Activated naive CD4-positive, alpha-beta T cell (primary cell): ENCODE measurements at places on chromosomes 16 and 17.

DNA sequence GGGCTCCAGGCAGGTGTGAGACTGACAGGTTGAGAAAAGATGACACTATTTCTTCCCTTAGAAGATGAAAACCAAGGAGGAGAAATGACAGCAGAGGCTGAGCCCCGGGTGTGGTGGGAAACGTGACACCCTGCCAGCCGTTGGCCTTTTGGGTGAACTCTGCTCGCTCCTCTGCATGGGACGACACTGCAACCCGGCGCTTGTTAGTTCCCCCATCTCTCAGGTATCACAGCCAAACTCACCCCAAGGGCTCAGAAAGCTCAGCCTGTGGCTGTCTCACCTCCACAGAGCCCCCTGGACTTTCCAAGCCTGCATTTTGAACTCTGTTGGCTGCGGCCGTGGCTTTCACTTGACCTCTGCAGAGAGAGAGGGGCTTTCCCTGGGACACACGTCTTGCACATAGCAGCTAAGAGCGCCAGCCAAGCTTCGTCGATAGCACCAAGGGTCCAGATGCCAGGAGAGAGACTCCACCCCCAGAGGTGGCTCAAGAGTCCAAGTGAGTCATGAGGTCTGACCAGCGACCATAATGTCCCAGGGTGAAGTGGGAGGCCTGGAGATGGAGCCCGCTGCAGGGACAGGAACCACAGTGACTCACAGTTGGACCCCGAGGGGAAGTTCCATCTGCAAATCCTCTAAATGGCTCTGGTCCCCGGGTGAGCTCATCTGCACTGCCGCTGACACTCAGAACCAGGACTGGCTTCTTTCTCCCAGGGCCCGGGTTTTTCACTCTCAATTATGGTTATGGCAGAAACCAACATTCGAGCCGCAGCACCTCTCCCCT is 301.9 kb downstream of the SOX9 start:
- no peak for DNase-seq

GRCh38 chr16:49997721-49998251 is 27.2 kb upstream of the CNEP1R1 start:
- DNase-seq: no peak

DNA sequence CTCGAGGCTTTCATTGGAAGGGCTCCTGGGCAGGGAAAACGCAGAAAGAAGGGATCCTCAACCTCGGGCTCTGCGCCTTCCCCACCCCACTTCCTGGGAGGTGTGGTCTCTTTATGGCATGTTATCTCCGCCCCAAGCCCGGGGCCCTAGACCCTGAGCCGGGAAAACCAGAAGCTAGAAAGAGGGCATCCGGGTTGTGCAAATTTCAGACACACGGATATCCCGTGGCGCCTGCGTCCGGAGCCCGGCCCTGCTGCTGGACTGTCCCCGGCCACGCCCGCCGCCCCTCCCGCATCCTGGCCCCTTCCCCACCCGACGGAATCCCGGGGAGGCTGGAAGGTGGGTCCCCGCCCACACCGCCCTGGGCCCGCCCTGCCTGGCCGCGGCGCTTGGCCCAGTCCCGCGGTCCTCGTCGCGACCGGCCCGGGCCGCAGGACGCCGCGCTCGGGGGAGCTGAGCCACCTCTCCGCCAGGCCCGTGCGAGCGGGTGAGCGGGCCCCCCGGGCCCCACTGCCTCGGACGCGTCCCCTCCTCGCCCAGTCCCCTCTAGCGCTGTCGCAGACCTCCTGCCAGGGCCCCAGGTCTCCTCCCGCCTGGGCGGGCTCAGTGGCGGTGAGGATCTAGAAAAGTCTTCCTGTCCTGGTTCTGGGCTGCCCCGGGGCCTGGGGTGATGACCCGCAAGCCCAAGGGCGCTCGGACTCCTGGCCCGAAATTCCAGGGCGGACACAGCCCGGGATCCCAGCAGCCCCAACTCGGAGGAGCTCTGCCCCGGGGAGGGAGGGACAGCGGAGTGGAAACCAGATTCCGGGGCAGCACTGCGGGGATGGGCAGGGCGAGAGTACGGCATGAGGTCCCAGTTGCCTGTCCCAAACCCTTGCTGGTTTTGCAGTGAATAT is at the start of gene SLC16A5:
Gene SLC16A5 (plus strand): TSS at position 397 of the 896 bp plus-strand sequence. CDS start 5,683 bp downstream, outside the sequence.
- DNase-seq: no peak

DNA sequence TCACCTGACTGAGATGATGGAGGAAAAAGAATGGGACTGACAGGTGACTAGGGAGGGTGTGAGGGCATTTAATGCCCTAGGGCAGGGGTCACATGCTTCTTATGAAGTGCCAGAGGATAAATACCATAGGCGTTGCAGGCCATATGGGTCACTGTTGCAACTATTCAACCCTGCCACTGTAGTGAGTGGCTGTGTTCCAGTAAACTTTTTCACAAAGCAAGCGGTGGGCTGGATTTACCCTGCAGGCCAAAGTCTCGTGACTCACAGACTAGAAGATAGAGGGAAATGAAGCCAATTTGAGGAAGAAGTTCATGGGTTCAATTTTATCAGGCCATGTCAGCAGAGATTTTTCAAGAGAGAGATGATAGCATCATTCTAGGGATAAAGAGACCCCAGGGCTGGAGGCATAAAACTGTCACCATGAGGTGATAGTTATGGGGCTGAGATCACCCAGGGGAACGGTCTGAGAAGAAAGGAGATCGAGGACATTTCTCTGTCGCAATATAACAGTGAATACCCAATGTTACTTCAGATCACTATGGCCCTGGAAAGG is 8.6 kb downstream of the ARHGAP17 start:
- no peak for DNase-seq

DNA sequence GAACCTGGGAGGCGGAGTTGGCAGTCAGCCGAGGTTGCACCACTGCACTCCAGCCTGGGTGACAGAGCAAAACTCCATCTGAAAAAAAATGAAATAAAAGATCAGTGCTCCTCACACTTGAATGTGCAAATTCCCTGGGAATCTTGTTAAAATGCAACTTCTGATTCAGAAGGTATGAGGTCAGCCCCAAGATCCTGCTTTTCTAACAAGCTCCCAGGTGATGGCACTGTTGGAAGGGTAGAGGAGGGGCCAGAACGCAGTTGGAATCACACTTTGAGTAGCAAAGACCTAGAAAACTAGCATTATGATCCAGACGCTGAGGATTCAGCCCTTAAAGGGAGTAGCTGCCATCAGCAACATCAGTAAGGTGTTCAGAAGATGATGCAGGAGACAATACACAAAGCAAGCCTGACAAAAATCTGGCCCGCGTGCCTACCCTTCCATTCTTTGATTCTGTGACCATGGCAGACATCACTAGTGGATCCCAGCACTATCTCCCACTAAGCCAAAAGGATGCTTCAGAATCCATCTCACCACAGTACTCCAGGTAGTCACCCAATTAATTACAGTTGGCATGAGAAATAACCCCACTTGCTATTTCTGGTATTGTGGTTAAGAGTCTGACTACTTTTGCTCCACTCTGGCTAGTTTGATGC is 33.1 kb upstream of the MEIOC start:
- DNase-seq: no peak

- no peak for DNase-seq
Observed at GRCh38 chr16:49811644-49812334, 44.1 kb downstream of the ZNF423 start.

DNA sequence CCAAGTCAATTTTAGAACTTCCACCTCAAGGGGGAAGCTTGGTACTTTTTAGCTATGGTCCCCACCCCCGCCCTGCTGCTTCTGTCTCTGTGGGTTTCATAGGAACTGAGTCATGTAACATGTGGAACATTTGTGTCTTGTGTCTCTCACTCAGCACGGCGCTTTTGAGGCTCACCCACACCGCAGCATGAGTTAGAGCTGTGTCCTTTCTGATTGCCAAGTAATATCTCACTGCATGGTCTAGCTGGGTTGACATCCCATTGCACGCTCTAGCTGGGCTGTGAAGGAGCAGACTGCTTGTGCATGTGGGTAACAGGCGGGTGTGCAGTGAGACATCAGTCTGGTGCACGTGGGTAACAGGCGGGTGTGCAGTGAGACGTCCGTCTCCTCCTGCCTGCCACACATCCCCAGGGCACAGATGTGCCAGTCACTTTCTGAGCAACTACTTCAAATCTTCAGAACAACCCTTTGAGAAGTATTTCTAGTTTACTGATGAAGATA is 26.4 kb upstream of the SLC7A5 start:
- peak; percentile 40 for DNase-seq

GRCh38 chr16:68416057-68417046 is 32.0 kb downstream of the SMPD3 start:
- DNase-seq: no peak

DNA sequence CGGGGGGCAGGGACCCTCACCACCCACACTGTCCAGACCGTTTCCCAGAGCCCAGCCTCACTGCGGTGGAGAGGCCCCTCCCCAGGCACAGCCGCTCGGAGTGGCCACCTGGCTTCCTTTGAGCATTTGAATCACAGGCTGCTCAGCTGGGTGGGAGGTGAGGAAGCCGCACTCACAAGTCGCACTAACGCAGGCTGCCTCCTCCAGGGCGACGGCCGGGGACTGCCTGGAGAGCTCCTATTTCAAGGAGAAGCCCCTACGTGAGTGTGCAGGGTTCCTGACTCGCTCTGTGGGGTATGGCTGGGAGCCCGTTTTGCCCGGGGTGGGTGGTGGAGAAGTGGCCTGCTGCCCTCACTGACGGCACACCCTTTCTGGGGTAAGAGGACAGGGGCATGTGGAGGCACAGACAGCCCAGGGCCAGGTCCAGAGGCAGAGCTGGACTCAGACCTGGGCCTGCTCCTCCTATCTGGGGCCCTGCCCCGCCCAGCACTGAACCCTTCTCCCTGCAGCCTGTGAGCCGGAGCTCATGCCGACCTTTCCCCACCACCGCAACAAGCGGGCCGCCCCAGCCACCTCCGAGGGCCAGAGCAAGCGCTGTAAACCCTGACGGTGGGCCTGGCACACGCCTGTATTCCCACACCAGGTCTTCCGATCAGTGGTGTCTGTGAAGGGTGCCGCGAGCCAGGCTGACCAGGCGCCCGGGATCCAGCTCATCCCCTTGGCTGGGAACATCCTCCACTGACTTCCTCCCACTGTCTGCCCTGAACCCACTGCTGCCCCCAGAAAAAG is 6.2 kb downstream of the SPATA2L start:
- DNase-seq: no peak

DNA sequence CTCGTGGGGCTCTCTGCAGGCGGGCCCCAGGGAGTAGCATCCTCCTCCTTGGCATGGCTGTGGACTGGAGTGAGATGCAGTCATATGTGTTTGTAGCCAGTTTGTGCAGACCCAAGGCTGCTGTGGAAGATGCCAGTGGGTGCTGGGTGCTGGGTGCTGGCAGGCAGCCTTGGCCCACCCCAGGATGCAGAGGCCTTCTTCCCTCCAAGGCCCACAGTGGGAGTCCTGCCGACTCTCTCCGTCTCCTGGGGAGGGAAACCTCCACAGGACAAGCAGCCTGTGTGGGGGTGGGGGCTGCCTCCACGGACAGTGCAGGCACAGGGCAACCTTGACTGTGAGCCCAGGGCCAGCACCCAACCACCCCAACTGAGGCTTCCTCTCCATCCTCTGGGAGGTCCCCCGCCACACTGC is 13.8 kb upstream of the TMEM92 start:
- DNase-seq: no peak

DNA sequence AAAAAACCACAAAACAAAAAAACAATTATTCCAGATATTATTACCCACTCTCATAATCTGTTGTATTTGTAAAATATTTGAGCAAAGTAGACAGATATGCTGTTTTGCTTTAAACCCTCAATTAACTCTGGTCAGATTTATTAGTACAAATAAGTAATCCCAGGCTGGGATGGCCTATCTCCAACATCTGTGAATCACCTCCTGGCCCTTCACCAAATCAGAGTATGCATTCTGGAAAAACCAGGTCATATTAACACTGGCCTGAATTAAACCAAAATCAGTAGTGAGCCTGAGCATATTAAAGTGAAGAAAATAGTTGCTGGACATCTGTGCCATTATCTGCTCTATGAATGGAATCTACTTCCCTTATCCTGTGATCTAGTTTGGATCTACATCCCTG is 41.0 kb downstream of the STAT3 start:
- no peak for DNase-seq

DNA sequence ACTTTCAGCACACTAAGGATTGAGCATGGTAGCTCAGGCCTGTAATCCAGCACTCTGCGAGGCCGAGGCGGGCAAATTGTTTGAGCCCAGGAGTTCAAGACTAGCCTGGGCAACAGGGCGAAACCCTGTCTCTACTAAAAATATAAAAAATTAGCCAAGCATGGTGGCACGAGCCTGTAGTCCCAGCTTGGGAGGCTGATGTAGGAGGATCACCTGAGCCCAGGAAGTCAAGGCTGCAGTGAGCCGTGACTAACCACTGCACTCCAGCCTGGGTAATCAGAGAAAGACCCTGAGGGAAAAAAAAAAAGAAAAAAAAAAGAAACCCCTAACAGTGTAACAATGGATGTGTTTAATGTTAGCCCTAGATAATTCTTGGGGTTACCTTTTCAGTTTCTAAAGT is 24.0 kb downstream of the PARN start:
- no peak for DNase-seq

DNA sequence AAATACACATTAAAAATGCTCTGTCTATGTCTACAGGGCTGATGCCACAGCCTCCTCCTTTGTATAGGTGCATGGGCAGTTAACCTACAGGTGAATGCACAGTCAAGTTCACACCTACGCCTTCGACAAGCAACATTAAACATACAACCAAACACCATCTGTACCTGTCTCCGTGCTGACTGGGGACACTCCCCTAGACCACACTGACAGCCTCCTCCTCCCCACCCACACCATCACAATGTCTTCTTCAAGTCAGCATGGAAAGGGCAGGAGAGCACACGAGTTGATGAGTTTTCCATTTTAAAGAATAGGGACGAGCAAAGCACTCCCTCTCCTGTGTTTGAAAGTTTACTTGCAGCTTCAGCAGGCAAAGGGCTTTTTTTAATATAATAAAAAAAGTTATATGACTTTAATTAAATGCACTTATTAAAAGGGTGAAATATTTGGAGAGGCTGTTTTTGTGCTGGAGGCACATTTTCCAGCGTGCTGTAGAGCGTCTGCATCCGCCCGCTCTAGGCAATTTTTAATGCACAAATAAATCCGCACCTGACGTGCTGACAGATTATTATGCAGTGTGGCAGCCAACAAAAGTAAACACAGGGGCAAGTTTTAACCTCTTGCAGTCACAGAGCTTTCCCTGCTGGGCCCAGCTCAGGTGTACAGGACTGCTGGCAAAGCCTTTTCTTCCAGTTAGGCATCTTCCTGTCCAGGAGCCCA is 367.9 kb downstream of the SOX9 start:
- no peak for DNase-seq

GRCh38 chr16:80151722-80152111 is 389.1 kb upstream of the DYNLRB2 start:
- DNase-seq: no peak

GRCh38 chr16:68995011-68995504 is 110.4 kb upstream of the HAS3 start:
- no peak for DNase-seq

- DNase-seq: peak; percentile 27
Observed at GRCh38 chr17:82882715-82883418, 43.0 kb upstream of the ZNF750 start.

- DNase-seq: no peak
Observed at GRCh38 chr17:46822388-46822921, 4.0 kb upstream of the WNT3 start.
